ENCODE measurements at places on chromosomes 13 and 19.
A peak's percentile ranks its signal among the peaks of the same experiment; 100 is the strongest.

DNA sequence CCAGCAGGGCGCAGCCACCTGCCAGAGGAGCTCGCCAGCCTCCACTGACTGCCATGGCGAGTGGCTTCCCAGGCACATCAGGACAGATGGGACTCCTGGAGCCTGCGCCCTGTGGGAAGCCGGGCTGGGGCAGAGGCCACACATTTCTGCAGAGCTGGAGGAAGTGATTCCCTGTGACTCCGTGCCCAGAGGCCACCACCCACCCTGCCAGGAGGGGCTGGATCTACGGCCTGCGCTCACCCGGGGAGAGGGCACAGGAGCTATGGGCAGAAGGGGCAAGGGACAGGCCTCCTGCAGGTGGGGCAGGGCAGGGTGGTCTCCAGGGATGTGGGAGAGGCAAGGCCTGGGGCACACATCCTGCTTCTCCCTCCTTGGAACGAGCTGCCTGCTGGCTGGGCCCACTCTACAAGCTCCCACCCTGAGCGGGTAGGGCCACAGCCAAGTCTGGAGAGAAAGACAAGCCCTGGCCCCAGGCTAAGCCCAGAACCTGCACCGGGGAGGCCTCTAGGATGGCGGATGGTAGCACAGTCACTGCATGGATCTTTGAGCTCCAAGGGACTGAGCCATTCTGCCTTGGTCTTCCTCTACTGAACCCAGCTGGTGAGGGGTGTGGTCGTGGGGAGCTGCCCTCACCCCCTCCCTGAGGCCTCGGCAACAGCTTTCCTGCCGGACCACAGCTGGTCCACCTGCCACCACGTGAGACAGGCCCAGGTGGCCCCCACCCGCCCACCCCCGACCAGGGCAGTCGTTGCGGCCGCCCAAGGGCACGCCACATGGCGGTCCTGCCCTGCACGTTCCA lies 40.6 kb downstream of the CEBPG start:
- DNase-seq: no peak

DNA sequence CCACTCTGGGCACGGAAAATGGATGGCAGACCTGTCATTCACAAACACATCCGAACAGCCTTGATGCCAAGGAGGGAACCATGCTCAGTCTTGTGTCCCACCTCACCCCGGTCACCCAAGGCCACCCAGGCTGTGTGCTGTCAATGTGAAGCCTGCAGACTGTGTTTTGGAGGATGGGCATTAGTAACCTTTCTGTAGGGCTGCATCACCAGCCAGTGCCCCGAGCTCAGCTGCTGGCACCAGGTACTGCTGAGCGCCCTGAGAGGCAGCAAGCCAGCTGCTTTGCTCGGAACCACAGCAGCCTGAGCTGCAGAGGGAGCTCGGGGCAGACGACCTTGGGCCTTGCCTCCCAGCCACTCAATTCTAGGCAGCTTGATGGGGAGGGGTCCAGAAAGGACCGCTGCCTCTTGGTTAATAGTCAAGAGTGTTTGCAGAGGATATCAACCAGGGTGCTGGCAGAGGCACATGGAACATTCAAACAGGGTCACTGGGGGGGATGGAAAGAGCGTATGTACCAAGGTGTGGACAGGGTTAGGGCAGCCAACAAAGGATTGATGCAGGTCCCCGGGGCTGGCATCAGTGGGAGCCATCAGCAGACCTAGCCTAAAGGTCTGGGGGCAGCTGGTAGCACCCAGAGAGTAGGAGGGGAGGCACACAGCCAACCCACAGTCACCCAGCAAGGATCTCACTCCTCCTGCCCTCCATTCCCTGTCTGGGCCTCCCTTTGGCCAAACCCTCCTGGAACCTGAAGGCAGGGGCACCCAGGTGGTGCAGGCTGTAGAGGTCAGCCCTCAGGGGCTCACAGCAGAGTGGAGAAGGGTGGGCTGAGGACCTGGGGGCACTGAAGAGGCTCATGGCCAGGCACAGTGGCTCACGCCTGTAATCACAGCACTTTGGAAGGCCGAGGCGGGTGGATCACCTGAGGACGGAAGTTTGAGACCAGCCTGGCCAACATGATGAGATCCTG lies 8.1 kb downstream of the VSTM2B start:
- no peak for DNase-seq

GRCh38 chr13:38702669-38703068 lies 15.8 kb downstream of the FREM2 start:
- no peak for DNase-seq

DNA sequence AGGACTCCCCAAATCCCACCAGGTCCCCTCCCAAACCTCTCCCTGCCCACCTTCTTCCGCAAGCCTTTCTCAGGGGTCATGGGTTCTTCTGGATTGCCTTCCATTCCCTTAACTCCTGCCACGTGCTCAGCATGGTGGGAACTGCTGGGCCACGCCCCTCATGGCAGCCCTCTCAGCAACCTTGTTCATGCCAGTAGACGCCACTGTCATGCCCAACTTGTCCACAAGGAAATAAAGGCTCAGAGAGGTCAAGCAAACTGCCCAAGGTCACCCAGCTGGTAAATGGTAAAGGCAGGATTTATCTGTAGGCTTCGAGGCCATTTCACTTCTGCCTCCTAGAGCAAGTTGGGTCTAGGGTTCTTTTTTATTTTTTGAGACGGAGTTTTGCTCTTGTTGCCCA lies 10.9 kb downstream of the PRAM1 start:
- no peak for DNase-seq

DNA sequence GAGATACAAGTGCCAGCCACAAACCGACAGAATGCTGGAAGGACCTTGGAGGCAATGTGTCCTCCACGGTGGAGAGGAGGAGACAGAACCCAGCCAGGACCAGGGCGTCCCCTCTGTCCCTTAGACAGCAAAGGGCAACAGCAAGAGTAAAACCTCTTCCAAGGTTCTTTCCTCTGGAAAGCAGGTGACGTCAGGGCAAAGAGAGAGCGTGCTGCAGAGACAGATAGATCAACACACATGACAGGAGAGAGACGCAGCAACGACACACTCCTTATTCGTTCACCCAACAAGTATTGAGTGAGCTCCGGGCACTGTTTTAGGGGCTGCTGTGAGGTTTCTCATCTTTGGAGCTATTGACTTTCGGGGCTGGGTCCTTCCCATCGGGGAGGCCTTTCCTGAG lies 1.3 kb upstream of the GALP start:
- no peak for DNase-seq

- no peak for DNase-seq
Measured at GRCh38 chr13:41938918-41939317, 22.0 kb downstream of the VWA8 start.

DNA sequence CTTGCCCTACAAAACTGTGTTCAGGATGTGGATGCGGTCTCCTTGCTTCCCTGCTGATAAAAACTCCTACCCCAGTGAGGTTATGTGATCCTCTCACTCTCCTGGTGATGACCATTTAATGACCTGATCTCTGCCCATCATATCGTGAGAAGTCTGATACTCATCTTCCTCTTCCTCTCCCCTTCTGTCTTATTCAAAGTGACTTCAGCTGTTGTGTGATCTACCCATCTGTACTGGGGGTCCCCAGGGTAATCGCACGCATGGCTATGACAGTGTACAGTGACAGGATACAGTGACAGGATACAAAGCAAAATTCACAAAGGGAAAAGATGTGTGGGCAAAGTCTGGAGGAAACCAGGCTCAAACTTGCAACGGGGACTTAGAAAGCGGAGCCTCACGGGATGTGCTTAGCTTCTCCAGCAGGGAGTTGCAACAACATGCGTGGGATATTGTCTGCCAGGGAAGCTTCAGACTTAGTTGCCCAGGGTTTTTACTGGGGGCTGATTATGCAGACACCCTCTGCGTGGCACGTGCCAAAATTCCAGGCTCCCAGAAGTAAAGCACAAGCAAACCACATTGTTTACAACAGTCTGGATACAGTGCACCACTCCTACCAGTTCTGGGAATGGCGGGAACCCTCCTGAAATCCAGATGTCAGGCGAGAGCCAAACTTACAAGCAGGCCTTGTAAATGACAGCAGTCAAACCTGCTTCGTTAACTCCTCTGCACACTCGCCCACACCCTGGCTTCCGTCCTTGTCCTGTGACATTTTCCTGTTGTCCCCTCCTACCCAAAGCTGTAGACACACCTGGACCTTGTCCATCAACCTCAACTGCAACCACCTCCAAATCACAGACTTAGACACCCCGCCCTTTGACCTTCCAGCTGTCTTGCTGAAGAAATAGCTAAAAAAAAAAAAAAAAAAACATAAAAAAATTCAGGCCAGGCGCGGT lies 18.0 kb upstream of the GARRE1 start:
- no peak for DNase-seq

DNA sequence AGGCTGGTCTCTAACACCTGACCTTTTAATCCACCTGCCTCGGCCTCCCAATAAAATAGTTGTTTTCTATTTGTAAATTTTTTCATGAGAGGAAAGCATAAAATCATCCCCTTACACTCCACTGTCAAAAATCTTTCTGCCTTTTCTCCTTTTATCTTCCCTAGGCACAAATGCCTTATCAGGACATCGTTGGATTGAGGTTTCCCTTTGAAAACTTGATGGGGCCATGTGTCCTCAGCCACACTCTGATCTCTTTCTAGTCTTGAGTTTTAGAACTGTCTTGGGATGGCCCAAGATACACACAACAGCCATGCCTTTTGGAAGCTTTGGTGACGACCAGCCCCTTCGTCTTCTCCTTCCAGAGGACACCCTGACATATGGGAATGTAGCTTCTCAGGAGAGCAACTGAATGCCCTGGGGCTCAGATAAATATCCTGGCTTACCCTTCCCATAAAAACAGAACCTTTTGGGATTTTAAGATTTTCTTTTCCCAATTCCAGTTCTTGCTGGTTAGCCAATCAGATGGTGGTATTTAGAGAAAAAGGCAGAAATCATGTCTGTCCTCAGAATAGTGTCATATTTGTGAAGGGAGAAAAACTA lies 112.4 kb downstream of the ZNF429 start:
- no peak for DNase-seq

DNA sequence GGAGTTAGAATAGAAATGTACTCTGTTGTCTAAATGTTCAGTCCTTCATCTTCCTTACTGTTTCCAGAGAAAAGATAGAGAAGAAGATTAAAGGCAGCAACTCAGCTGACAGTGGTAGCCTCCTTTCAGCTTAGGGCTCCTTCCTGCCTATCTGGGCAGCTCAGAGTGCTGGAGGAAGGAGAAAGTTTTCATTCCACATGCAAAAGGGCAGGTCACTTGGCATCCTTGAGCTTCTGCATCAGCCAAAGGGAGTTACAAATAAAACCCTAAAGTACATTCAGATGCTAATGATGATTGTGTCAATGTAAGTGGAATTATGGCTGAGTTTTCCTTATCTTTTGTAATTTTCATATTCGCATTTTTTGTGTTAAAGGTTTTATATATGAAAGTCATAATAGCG lies 58.9 kb downstream of the ESD start:
- no peak for DNase-seq

DNA sequence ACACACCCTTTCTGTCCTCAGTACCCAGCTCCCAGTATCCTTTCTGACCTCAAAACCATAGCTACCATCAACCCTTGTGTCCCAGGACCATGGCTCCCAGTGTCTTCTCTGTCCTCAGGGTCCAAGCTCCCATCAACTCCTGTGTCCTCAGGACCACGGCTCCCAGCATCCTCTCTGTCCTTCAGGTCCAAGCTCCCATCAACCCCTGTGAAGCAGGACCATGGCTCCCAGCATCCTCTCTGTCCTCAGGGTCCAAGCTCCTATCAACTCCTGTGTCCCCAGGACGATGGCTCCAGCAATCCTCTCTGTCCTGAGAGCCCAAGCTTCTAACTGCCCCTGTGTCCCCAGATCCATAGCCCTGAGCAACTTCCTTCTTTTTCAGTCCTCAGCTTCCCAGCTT lies 1.7 kb upstream of the CADM4 start:
- no peak for DNase-seq

- no peak for DNase-seq
Measured at GRCh38 chr19:4712771-4713170, 10.9 kb downstream of the DPP9 start.

GRCh38 chr13:39789451-39789850 lies 134.0 kb downstream of the COG6 start:
- no peak for DNase-seq

DNA sequence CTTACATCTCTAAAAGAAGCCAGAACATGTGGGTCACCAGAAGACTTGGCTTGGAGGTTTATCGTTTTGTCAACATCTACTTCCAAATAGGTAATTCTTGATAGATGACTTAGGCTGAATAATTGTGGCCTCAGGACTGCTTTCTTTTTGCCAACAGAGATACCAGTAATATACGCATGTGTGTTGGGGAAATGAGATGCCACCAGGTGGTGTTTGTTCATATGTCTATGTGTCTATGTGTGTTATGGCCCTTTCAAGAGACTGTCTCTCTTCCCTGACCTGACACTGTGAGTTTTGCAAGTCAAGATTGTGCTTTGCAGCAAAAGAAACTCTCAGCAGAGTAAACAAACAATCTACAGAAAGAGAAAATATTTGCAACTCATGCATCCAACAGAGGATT lies 31.6 kb upstream of the METTL21C start:
- DNase-seq: no peak

- DNase-seq: no peak
Measured at GRCh38 chr13:109699628-109700071, 86.7 kb downstream of the IRS2 start.

GRCh38 chr19:46859637-46860124 lies 1.1 kb upstream of the ARHGAP35 start:
- no peak for DNase-seq

GRCh38 chr13:52600666-52601065 lies 41.6 kb upstream of the HNRNPA1L2 start:
- DNase-seq: no peak

DNA sequence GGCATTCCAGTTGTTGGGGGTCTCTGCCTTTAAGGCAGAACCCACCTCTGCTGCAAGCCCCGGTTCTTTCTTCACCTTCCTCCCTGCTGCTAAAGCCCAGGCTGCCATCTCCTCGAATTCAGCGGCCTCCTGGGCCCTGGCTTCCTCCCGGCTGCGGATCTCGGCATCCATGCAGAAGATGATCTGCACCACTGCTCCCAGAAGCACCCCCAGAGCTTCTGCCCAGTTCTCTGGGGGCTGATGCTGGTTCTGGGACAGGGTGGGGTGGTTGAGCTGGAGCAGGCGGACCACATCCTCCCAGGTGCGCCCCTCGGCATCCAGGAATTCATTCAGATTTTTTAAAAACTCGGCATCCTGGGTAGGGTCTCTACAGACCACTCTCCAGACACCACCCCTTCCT lies 987 bp downstream of the PNMA8A start:
- DNase-seq: no peak

GRCh38 chr13:42548731-42549551 lies 25.0 kb upstream of the TNFSF11 start:
- DNase-seq: peak; percentile 41

DNA sequence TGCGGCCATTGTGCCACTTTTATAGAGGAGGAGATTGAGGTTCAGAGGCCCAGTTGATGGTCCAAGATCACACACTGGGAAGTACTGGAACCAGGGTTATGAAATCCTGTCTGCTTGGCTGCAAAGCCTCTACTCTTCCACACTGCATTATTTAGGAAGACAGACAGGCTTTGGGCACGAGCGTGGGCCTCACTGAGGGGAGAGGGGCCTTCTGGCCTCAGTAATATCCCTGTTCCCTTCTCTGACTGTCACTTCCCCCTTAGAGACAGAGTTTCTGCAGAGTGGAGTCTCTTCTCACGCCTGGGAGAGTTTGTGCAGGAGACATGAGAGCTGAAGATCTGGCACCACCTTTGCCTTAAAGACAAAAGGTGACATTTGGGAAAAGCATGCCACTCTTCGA lies 49.0 kb upstream of the PNMA8B start:
- DNase-seq: no peak

Data from CD4-positive, alpha-beta T cell treated with Interferon alpha-2 for 1 hour (primary cell).